GM23338 (cell line): ENCODE measurements at places on chromosomes 13 and 19. TPM values are rescaled to one million over a fixed set of nuclear protein-coding genes. Genes with fewer than 3 reads are reported as not detected.

- DNase-seq = no peak
Observed at GRCh38 chr19:33260628-33261418, 35.2 kb upstream of the SLC7A10 start.

DNA sequence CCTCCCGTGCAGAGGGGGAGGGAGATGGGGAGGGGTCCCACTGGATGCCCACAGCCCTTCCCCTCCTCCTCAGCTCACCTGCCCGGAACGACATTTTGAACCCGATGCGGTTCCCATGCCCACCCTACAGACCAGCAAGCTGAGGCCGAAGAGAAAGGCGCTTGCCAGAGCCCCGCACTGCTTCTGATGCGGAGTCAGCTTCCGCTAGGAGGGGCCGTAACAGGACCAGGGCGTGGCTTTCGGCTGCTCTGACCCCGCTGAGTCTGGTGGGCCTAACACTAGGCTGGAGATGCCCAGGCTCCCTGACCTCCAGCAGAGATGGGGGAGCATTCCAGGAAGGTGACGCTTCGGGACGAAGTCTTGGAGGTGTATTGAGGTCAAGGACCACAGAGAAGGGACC lies 6.7 kb downstream of the ONECUT3 start:
- no peak for DNase-seq

Gene ZNF726
- polyA plus RNA-seq = 0.48 TPM in 1 of 2 replicates, not detected in the other

DNA sequence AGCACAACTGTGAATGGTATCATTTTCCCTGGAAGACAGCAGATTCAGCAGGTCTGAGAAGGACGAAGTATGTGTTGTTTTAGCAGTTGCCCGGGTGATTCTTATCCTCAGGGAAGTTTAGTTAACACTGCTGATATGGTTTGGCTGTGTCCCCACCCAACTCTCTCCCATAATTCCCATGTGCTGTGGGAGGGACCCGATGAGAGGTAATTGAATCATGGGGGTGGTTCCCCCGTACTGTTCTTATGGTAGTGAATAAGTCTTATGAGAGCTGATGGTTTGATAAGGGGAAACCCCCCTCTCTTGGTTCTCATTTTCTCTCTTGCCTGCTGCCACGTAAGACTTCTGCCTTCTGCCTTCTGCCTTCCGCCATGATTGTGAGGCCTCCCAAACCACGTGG lies 81.0 kb upstream of the UBAC2 start:
- no peak for DNase-seq

DNA sequence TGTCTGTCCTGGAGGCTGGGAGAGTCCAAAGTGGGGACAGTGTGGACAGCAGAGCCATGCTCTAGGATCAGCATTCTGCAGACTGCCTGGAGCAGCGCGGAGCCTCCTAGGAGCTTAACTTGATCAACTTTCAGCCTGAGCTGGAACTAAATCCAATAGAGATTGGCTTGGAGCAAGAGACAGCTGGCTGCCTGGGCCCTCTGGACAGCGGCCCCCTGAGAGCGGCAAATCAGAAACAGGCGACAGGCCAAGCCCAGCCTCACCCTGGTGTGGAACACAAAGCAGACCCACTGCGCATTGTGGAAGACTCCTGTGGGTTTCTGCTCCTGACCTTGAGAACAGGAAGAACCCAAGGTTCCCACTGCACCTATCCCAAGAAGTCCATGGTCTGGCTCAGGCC lies 462.2 kb downstream of the TSHZ3 start:
- no peak for DNase-seq

- DNase-seq = no peak
Observed at GRCh38 chr13:34001389-34001788, 183.4 kb downstream of the RFC3 start.

Gene MVB12A
- 36.6 and 43.5 TPM in 2 replicates for polyA plus RNA-seq

DNA sequence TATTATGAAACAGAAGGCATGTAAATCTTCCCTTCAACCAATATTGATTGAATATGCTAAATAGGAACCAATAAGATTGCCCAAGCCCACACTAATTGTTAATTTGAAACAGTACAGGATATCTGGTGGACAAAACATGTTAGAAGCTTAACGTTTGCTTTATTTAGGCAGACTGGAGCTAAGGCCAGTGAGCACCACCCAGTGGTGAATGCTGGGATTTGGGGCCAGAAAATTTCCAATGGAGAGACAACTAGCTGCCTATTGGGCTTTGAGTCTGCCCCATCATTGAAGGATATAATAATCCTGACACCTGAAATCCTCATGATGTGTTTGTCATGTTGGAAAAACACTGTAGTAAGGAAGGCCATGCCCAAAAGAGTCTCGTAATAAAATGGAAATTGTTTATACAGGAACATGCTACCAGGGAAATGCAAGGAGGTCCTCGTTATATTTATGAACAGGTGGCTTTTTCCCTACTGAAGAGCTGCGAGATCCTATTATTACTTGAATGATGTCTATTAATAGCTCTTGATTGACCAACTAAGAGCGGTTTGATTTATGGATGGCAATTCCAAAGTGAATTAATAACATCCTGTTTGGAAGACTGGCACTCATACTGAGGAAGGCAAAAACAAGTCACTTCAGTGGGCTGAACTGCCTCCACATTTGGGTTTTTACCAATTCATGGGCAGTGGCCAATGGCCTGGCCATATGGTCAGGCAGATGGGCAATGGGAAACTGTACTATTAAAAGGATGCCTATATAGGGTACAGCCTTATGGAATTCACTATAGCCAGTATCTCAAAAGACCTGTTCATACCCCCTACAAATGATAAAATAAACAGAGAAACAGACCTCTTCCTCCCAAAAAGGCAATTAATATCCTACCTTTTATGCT lies 8.7 kb downstream of the SIGLECL1 start:
- DNase-seq = peak; percentile 72

Gene SPACA6
- 8.2 and 11.5 TPM in 2 replicates for polyA plus RNA-seq

DNA sequence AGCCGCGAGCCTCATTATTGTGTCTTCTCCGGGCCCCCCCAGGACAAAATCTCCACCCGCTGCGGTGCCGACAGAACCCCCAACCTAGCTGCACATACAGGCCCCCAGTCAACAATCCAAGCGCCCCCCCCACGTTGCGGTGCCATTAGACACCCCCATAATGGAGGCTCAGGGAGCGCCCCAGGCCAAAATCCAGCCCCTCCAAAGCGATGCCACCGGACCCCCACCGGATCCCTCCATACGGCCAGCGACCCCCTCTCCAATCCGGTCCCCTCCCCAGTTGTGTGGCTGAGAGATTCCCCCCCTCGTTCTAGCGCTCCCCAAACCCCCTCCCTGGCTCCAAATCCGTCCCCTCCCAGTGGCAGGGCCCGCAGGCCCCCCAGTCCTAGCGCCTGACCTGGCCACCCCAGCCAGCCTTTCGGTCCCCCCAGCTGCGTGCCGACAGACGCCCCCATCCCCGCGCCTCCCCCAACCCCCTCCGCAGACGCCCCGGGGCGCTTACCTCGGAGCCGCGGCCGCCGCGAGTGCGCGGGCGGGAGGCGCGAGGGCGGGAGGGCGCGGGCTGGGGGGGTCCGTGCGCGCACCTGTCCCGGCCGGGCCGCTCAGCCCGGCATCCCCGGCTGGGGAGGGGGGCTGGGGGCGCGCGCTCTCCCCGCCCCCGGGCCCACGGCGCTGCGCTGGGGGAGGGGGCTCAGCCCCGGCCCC lies 21.6 kb upstream of the SEMA6B start:
- peak; percentile 56 for DNase-seq

Gene STK11
- polyA plus RNA-seq = 19.4 and 23.7 TPM in 2 replicates

DNA sequence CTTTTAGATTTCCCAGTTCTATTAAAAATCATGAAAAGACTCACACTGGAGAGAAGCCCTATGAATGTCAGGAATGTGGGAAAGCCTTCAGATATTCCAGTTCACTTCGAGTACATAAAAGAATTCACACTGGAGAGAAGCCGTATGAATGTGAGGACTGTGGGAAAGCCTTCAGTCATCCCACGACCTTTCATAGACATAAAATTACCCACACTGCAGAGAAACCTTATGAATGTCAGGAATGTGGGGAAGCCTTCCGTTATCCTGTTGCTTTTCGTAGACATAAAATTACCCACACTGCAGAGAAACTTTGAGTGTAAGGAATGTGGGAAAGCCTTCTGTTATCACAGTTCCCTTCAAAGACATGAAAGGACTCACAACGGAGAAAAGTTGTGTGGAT lies 55.2 kb downstream of the ZNF627 start:
- DNase-seq = no peak

DNA sequence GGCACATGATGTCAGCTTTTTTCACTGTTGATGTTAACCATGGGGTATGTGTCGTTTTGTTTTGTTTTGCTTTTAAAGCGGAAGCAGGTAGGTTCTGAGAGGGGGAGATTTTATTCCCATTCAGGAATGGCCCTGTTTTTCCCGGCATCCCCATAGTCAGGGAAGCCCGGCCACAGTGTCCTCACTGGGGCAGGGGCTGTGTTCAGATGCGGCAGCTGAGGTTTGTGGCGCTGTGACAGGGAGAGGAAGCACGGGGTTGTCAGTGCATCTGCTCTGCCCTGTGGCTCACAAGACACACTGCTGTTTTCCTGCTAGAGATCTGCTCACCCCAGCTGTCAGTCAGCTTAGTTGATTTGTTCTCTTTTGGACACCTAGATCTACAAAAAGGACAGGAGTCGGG lies 27.6 kb downstream of the ANKRD27 start:
- DNase-seq = no peak

Gene SPTBN4
- polyA plus RNA-seq = 1.6 and 2.2 TPM in 2 replicates

- no peak for DNase-seq
Observed at GRCh38 chr13:40803316-40803715, 13.9 kb downstream of the SLC25A15 start.

DNA sequence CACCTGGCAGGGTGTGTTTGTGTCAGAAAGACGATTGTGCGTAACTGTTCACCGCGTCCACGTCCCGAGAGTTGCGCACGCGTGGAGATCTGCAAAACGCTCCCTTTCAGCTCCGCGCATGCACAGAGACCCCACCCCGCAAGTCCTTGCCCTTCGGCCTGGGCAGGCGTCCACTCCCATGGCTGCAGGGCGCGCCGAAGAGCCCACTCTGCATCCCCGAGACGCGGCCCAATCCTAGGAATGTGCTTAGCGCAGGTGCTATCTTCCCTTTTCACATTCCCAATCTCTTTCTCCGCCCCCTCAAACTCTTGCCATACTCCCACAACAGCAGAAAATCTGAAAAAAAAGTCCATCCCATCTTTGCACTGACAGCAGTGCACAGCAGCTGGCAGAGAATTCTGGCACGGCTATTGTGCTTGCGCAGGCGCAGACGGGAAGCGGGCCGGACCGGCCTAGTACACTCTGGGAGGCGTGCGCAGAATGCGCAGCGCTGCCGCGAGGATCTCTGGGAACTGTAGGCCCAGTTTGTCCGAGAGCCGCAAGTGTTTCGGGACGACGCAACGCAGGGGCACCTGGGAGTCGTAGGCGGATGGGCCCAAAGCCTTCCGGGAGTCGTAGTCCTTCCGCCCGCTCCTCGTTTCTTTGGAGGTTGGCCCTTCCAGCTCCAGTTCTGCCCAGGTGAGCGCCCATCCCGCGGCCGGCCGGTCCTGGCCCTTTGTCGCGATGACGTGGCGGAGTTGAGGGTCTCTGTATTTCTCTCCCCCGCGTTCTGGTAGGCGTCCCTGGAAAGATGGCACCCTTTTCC lies 23.1 kb downstream of the ZNF175 start:
- DNase-seq = peak; percentile 99

DNA sequence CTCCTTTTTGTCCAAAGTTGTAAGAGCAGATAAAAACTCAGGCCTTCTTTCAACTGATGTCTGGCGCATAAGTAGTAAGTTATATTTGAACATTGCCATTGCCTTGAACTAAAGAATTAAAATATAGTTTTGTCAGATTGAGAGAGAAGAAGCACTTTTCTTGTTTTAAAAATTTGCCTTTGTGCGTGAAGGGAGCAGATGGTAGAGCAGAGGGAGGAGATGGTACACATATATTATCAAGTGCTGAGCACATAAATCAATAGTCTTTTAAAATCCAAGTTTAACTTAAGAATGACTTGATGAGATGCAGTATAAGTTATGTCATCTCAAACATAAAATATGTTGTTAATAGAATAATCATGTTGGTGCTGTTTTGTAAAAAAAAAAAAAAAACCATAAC lies 504.6 kb upstream of the KLHL1 start:
- DNase-seq = no peak

GRCh38 chr13:48502601-48503319 lies 30.1 kb downstream of the RCBTB2 start:
- no peak for DNase-seq

DNA sequence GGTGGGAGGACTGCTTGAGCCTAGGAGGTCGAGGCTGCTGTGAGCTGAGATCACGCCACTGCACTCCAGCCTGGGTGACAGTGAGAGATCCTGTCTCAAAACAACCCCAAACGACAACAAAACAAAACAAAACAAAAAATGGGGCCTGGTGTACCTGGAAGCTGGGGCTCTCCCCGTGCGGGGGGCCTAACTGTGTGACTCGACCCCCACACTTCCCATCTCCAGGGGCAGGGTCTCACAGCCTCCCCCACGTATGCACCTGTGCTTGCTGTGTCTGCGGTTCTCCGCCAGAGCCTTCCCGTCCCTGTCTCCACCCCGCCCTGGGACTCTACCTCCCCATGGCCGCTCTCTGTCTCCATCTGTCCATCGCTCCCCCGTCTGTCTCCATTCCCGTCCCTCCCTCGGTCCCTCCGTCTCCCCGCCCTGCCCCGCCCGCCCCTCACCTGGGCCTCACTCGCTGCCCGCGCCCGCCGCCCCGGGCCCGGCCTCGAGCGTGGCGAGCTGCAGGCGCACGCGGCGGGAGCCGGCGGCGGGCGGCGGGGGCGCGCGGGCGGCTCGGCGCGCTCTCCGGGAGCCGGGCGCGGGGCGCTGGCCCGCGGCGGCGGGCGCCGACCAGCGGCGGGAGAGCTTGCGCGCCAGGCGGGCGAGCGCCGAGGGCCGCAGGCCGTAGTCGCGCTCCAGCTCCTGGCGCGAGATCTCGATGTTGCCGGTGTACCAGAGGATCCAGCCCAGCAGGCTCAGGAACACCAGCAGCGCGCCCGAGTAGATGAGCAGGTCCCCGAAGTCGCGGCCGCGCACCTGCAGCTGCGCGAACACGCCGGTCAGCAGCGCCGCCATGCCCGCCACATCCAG lies 587 bp downstream of the TMEM238 start:
- DNase-seq = peak; percentile 90

- DNase-seq = no peak
Observed at GRCh38 chr13:105537113-105537512, 998.3 kb downstream of the EFNB2 start.

DNA sequence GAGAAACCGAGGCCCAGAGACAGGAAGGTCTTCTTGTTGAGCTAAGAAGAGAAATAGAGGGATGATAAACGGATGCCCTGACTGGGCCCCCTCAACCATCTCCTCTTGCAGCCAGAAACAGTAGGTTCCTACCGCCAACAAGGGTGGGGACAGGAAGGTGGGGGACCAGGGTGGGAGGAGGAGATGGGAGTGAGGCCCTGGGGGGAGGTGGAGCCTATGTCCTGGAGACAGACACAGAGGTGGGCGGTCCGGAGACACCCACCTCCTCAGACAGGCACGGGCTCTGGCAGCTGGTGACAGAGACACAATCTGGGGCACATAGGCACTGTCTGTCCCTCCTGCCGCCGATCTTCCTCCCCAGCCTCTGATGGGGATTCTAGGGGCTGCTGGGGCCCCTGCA lies 16.9 kb downstream of the GADD45B start:
- no peak for DNase-seq

- peak; percentile 72 for DNase-seq
Observed at GRCh38 chr19:58218899-58219298, 9.8 kb upstream of the ZNF544 start.
